ENCODE measurements at places on chromosomes 5 and 9.

GRCh38 chr5:38453506-38453905 lies 102.9 kb downstream of the LIFR start:
- DNase-seq: no peak

GRCh38 chr9:89677702-89678395 lies 73.0 kb downstream of the GADD45G start:
- no peak for DNase-seq

DNA sequence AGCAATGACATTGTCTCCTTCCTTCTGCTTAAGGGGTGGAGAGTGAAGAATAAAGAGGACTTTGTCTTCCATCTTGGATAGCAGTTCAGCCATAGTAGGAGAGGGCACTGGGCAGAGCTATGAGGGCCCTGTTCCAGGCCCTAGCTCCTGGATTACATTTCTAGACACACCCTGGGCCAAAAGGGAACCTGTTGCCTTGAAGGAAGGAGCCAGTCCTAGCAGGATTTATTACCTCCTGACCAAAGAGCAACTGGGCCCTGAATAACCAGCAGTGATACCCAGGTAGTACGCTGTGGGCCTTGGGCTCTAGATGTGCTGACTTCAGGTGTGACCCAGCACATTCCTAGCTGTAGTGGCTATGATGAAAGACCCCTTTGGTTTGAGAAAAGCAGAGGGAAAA lies 95.8 kb downstream of the RMI1 start:
- no peak for DNase-seq

- no peak for DNase-seq
These were observed 610 bp downstream of the PSIP1 start for GRCh38 chr9:15509931-15510788.

DNA sequence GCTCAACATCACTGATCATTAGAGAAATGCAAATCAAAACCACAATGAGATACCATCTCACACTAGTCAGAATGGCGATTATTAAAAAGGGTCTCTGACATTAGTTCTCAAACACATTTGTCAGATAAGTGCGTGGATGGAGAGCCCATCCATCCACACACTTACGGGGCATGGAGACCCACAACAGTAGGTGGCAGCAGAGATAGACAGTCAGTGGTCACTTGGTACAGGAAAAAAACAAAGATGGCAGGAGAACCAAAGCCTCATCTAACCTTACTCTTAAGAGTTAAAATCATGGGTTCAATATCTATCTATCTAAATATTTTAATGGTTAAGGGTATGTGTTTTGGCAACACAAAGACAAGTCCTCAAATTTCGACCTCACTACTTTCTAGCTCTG lies 1378.7 kb upstream of the C9orf72 start:
- DNase-seq: no peak

DNA sequence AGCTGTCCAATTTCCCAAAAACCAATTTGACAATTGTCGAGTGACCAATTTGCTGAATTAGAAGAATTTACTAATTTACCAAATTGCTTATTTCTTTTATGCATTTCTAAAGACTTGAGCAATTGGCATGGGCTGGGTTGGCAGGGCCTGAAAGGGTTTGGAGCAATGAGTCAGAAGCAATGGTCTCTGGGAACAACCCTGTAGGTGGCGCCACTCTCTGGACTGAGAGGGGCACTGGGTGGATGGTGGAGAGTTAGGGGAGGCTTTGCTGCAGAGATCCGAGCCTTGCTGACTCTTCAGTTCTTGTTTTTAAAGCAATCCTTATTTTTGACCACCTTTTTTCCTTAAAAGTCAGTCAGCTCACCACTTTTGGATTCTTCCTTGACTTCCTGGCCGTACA lies 71.5 kb upstream of the RPS23 start:
- peak; percentile 44 for DNase-seq

- DNase-seq: no peak
These were observed 73.5 kb downstream of the LNPEP start for GRCh38 chr5:97009212-97009898.

GRCh38 chr9:112809351-112809848 lies 58.8 kb downstream of the SNX30 start:
- DNase-seq: no peak

- no peak for DNase-seq
These were observed 349.3 kb upstream of the ACTBL2 start for GRCh38 chr5:57831932-57832331.

- DNase-seq: no peak
These were observed 295.5 kb upstream of the SMC2 start for GRCh38 chr9:103798620-103799019.
